ENCODE measurements at places on chromosomes 6 and 20. TPM values are rescaled to one million over a fixed set of nuclear protein-coding genes. Genes with fewer than 3 reads are reported as not detected.

- no peak for DNase-seq
Observed at GRCh38 chr6:26029857-26030653, 57.2 kb upstream of the HFE start.

- no peak for DNase-seq
Observed at GRCh38 chr6:70421509-70421908, 8.2 kb downstream of the FAM135A start.

DNA sequence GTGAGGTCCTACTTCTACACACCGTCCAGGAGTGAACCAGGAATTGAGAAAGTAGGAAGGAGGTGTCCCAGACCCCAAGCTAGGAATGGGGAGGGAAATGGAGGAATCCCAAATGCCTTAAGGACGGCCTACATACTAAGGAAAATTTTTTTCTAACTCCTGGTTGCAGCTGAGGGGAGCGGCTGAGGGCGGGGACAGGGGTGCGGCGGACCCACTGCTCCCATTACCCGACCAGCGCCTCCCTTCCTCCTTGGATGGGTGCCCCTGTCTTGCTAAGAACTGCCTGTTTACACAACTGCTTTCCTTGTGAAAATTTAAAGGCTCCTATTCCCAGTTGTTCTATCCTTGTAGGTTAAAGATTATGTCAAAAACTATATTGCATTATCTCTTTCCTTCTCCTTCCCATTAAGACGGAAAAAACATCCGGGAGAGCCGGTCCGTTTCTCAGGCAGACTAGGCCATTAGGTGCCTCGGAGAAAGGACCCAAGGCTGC is 699 bp upstream of the HSPA1B start:
- DNase-seq, result peak; percentile 39

SLC22A1 gene
- total RNA-seq, result 1.1 TPM

GRCh38 chr6:15585760-15586214 is 77.0 kb downstream of the DTNBP1 start:
- no peak for DNase-seq

DNA sequence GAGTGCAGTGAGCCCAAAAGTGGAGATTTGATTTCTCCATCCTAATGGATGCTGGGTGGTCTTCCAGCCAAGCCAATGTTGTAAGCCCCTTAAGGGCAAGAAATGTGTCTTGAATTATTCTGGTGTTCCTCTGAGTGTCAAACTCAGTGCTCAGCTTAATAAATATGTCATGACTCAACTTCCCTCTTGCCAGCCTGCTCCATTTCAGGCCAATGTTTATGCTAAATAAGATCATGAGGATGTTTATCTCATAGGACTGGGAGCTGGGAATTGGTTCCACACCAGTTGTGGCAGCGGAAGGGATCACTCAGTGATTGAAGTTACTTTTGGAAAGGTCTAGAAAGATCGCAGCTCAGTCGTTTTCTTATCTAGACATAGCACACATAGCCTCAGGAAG is 90.4 kb upstream of the ISM1 start:
- DNase-seq, result no peak

DNA sequence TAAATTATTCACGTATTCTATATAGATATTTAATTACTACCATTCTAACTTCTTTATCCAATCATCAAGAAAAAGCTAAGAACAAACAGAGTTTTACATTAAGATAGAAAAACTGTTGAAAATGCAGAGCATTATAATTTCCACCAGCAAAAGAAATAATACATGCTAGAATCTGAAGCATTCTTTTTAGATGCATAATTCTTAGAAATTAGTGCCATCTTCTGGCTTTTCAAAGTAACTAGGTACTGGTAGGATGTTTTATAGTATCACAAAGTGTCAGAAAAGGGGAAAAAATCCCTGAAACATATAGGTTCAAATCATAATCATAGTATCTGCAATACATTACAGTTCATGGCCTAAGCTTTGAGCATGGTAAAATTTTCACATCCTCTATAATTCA is 178.9 kb downstream of the PHF3 start:
- DNase-seq, result no peak

- no peak for DNase-seq
Observed at GRCh38 chr20:25444556-25444955, 37.1 kb downstream of the GINS1 start.

DNA sequence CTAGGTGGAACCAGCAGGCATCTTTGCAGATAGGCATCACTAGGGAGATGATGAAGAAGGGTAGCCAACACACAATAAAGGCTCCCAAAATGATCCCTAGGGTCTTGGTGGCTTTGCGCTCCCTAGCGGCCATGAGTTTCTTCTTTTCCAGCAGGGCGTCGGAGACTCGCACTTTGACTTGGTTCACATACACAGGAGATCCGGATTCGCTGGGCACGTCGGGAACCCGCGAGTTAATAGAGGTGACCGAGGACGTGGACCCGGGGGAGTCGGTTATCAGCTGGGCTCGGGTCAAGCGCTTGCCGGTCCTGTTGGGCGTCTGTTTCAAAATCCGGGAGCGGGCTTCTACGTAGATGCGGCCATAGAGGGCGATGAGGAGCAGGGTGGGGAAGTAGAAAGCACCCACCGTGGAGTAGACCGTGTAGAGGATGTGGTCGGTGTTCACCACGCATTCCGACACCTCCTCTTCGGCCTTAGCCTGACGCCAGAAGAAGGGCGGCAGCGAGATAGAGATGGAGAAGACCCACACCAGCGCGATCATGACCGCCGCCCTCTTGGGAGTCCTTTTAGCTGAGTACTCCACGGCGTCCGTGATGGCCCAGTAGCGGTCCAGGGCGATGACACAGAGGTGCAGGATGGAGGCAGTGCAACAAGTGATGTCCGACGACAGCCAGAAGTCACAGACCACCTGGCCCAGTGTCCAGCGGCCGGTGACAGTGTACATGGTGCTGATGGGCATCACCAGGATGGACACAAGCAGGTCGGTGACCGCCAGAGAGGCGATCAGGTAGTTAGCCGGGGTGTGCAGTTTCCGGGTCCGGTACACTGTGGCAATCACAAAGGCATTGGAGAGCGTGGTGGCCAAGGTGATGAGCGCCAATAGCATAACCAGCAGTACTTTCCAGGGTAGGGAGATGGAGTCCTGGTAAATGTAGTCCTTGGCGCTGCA is 658 bp downstream of the HTR1B start:
- no peak for DNase-seq

- no peak for DNase-seq
Observed at GRCh38 chr6:143542888-143543287, 31.4 kb upstream of the FUCA2 start.

DNA sequence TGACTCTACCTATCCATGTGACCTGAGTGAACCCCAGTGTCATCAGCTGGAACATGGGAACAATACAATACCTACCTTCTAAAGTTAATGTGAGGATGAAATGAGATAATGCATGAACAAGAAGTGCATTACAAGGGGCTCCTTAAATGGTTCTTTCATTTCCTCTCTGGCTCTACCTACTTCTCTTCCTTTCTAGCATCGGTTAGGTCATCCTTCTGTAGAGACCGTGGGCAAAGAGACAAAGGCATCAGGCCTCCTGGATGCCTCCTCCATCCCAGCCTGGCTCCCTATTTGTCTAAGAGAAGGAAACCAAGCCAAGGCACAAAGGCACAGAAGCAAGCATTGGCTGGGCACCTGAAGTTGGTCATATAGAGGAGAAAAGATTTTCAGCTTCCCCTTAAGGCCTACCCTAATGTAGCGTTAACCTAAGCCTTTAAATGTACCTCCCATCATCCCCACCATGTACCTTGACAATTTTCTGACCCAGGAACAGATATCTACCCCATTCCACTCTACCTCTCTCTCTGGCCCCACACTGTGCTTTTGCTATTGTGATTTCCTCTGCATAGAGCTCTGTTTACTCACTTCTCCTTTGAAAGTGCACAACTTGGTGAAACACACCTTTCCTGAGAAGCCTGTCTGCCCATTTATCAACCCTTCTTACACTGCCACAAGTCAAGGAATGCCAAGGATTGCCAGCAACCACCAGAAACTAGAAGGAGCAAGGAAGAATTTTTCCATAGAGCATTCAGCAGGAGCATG is 86.6 kb downstream of the GCLC start:
- DNase-seq, result no peak

- no peak for DNase-seq
Observed at GRCh38 chr20:58700121-58700821, 7.7 kb downstream of the NPEPL1 start.

DNA sequence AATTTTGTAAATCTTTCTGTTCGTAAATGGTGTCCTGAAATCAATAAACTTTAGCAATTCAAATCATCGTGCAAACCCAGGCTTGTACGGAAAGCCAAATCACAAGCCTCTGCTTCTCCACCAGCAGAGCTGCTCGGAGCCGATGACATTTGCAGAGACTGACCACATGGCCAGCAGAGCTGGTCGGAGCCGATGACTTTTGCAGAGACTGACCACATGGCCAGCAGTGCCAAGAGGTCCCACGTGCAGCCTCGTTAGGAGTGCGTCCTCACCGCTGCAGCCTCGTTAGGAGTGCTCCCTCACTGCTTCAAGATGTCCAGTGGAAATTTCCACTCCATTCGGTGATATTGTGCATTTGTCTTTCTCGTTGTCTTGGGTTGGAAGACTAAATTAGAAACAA is 28.5 kb downstream of the SMOC2 start:
- DNase-seq, result no peak

CENPQ gene
- 4.3 TPM for total RNA-seq

DNA sequence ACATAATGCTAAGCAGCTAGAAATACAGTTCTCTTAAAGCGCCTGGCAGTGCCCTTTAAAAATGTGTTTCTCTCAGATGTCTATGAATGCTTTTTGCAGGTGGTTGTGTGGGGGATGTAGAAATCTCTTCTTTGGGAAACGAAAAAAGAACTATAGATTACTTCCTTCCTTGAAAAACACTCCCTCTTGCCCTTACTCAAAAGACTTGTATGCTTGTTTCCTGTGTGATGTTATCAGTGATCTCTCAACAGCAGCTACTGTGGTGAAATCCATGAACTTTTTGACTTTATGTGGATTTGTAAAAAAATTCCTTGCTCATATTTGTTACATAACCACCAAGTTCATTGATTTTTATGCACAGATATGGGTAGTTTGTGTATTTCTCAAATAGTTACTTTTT is 916.5 kb downstream of the QKI start:
- DNase-seq, result no peak

- no peak for DNase-seq
Observed at GRCh38 chr6:29112135-29112534, 4.3 kb downstream of the OR2J3 start.

DNA sequence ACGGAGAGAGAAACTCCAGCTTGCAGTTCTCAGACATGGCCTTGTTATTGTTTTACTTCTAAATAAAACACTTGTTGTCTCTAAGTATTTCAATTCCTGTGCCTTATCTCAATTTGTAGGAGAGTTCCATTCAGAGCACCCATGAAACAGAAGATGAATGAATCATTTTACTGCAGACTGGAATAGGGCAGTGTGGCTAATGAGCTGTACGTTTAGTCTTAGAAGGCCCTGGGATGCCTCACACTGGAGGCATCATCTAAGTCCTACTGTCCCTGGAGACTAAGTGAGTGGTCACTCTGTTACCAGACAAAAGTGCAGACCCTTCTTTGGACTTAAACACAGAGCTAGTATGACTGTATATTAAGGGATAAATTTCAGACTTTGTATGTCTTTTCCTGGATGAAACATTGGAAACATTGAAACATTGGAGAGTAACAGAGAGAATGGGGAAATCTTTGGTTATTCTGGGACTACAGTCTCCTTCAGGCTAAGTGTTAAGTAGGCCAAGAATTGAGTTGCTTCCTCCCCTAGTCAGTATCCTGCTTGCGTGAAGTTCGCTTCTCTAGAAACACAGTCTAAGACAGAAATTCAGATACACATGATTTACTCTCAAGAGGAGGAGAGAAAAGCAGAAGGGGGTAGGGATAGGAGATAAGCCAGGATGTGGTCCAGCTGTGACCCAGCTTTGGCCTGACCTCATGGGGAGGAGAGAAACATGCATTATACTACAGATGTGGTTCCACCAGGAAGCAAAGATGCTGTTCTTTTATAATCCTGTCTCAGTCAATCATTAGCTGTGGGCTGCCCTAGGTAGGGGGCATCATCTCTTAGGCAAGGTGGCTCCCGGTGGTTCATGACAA is 167.4 kb upstream of the BMP2 start:
- DNase-seq, result no peak

CNKSR3 gene
- 0.33 TPM for total RNA-seq

DNA sequence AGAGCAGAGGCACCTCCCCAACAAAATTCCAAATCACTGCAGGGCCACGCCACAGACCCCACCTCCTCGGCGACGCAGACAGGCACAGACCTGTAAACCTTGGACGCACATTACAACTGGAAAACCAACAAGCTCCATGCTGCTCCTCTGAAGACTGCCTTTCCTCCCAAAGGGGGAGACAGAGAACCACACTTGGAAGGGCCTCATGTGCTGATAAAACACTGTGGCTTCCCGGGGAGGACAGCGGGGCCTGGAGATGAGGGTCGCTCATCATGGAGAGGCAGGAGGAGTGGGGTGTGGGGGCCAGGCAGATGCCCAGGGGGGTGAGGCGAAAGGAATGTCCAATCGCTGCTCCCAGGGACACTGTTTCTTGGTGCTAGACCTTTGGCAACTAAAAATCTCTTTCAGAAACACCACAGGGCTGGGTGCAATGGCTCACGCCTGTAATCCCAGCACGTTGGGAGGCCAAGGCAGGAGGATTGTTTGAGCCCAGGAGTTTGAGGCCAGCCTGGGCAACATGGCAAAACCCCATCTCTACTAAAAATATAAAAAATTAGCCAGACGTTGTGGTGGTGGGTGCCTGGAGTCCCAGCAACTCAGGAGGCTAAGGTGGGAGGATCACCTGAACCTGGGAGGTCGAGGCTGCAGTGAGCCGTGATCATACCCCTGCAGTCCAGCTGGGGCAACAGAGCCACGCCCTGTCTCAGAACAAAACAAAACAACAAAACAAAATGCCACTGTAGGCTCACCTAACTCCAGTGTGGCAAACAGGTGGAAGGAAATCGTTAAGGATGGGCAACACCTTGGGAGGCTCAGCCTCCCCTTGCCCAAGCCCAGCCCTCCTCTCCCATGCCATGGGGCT is 53.8 kb downstream of the ABHD12 start:
- no peak for DNase-seq

CD40 gene
- total RNA-seq, result 5.9 TPM

LY6G6D gene
- not detected for total RNA-seq

BTN1A1 gene
- total RNA-seq, result not detected

DNA sequence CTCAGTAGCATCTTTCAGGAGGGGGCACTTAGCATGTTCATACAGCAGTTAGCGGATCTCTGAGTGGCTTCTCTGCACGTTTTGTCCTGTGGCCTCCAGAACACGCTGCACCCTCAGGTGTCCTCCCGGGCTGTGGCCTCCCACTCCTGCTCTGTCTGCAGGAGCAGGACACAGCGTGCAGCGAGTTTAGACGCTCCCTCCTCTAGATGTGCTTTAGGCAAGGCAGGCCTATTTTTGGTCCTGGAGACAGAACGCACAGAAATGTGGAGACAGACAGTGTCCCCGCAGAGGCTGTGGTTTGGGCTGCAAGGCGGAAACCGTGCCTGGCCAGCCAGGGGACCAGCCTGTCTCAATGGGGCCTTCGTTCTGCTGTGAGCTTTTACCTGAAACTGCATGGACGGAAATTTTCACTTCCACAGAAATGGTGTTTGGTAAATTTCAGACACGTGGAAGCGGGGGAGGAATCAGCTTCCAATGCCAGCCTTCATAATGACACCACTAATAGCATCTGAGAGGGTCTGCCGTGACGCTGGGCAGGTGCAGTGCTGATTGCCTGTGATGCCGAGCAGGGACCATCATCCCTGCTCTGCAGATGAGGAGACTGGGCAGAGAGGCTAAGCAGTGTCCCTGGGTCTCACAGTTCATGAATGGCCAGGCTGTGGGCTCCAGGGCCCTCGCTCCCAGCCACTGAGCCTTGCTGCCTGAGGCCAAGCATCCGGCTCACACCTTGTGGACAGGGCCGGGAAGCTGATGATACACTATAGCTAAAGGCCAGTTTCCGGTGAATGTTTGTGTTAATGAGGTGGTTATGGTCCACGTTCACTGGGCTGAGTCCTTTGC is 120.9 kb downstream of the SYCP2 start:
- no peak for DNase-seq

UTRN gene
- total RNA-seq, result 247 TPM

CNBD2 gene
- total RNA-seq, result 5.3 TPM

Measured in T-cell (primary cell).